ENCODE measurements at places on chromosomes 6 and 20. TPM values are rescaled to one million over a fixed set of nuclear protein-coding genes. Genes with fewer than 3 reads are reported as not detected.

The PDYN gene
- total RNA-seq: not detected

DNA sequence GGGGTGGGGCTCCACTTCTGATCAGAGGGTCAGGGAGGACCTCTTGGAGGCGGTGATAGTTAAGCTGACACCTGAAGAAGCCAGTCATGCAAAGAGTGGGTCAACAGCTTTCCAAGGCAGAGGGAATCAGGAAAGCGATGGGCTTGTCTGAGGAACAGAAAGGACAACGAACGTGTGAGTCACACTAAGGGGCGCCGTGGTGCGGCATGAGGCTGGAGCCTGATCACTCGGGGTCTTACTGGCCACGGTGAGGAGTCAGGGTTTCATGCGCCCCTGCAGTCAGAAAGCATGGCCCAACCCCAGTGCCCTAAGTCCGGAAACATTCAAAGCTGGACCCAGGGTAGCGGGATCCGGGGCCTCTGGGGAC lies 50.6 kb upstream of the SLC32A1 start:
- ATAC-seq: no peak

The BAG2 gene
- total RNA-seq: 40.8 TPM

The PROKR2 gene
- not detected for total RNA-seq

DNA sequence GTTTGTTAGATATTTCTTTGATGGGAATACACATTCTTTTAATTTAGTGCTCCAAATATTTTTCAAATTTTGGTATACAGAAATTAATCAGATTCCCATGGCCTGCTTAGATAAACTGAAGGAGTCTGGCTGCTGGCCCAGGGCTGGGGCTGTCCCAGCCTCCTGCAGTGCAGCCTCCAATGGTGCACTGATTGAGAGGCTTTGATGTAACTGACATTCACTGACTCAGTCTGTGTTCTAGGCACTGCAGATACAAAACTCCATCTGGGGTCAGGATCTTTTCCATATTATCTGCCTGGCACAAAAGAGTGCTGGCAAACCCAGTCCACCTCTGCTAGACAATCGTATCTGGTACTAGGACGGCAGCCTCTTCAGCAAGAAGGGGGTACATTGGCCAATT lies 64.8 kb downstream of the GRIK2 start:
- ATAC-seq: no peak

DNA sequence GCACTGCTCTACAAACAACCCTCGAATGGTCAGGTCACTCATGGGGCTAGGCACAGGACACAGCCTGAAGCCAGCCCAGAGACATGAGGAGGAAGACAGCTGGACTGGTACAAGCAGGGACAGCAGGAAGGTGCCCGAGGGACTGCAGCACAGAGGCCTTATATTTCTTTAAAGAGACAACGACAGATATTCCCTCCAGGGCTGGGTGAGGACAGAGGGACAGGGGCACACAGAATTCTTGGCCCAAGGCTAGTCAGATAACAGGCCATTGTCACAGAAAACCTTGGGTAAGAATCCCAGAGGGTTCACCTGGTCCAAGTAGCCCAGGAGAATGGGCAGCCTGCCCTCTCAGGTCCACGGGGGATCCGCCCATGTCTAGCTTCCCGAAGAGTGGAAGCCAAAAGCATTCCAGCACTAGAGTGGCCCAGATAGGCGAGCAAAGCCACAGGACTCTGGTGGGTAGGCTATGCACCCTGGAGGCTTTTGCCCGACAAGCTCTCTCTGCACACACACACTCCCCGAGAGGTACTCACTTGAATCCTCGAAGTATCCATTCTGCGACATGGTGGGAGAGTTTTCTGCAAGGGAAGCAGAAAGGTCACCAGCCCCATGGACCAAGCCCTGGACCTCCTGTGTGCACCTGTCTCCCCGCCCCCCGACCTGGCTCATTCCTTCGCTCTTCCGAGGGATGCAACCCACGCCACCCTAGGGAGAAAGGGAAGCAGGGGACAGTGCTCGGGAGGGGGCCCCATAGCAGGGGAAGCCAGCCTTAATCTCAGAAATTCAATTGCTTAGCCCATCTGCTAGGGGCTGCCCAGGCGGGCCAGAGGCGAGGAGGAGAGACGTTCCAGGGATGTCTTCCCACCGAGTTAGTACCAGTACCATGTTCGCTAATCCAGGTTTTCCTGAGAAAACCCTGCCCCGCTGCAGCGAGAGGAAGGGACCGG lies 1.7 kb downstream of the SLC4A11 start:
- no peak for ATAC-seq

GRCh38 chr20:13613917-13614316 lies 24.8 kb downstream of the TASP1 start:
- no peak for ATAC-seq

- ATAC-seq: no peak
Measured at GRCh38 chr6:41581381-41581991, 35.3 kb downstream of the FOXP4 start.

- no peak for ATAC-seq
Measured at GRCh38 chr20:40435146-40435895, 253.7 kb downstream of the MAFB start.

DNA sequence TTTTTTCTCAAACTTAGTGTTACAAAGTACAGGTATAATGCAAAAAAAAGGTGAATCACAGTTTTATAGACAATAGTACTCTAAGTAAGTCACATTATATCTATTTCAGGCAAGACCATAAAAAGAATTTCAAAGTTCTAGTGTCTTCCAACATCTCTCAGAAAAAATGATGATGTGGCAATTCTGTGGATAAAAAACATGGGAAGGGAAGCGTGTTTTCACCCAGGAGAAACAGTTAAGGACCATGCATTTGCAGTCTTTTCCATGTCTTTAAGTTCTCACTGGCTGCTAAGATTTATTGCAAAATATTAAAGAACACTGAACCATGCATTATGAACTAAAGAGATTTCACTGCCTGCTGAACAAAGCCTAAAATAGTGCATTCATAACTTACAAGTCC lies 1.8 kb downstream of the SSR1 start:
- no peak for ATAC-seq

DNA sequence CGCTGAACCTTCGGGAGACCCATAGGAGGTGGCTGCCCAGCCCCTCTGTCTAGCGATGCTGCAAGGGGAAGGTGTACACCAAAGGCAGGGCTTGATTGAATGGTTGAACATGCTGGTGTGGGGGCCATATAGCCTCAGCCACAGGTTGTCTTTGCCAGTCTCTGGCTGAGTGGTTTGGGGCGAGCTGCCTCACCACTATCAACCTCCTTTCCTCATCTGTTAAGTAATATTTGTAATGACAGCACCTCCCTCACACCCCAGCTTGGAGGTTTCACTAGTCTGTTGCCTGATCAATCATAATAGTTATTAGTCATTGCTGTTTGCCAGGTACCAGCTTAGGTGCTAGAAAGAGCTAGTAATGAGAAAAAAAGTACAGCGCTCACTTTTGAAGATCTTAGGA lies 11.8 kb upstream of the ZNF831 start:
- no peak for ATAC-seq

The ALDH5A1 gene
- 3.1 TPM for total RNA-seq

DNA sequence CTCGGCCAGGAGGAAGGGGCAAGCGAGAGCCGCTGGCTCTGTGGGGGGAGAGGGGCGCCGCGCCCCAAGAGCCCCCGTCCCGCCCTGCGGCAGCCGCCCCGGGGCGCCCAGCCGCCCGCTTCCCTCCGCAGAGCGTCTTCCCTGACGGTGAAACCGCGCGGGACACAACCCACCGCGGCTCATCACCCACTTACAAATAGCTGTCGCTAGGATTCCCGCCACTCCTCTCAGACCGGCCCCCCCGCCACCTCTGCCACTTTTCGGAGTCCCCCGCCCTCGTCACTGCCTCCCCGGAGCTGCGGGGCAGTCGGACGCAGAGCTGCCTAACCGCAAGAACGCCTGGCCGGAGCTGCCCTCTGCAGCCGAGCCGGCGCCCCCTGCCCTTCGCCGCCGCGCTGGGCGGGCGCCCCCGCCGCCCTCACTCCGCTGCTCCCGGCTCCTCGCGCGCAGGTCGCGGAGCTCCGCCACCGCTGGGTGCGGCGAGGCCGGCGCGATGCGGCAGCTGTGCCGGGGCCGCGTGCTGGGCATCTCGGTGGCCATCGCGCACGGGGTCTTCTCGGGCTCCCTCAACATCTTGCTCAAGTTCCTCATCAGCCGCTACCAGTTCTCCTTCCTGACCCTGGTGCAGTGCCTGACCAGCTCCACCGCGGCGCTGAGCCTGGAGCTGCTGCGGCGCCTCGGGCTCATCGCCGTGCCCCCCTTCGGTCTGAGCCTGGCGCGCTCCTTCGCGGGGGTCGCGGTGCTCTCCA lies at the start of gene SLC35D3:
Gene SLC35D3, plus strand, starts transcription at position 366 of the 749 bp plus-strand sequence. Its CDS starts 128 bp downstream, at position 494.
- peak; percentile 37 for ATAC-seq

- ATAC-seq: no peak
Measured at GRCh38 chr6:151092591-151092990, 147.2 kb upstream of the AKAP12 start.

GRCh38 chr6:329888-330691 lies 37.8 kb downstream of the DUSP22 start:
- ATAC-seq: no peak

The SLC17A1 gene
- total RNA-seq: not detected

GRCh38 chr20:54140067-54140466 lies 33.7 kb downstream of the CYP24A1 start:
- no peak for ATAC-seq

The FAM162B gene
- total RNA-seq: 9.1 TPM

- ATAC-seq: no peak
Measured at GRCh38 chr6:56349194-56349593, 101.8 kb upstream of the COL21A1 start.

GRCh38 chr20:31542963-31543362 lies 28.7 kb downstream of the HM13 start:
- ATAC-seq: no peak

The NRN1 gene
- total RNA-seq: 22.7 TPM

- ATAC-seq: no peak
Measured at GRCh38 chr6:150895928-150896632, 30.6 kb downstream of the MTHFD1L start.

The CMTR1 gene
- 42.0 TPM for total RNA-seq

DNA sequence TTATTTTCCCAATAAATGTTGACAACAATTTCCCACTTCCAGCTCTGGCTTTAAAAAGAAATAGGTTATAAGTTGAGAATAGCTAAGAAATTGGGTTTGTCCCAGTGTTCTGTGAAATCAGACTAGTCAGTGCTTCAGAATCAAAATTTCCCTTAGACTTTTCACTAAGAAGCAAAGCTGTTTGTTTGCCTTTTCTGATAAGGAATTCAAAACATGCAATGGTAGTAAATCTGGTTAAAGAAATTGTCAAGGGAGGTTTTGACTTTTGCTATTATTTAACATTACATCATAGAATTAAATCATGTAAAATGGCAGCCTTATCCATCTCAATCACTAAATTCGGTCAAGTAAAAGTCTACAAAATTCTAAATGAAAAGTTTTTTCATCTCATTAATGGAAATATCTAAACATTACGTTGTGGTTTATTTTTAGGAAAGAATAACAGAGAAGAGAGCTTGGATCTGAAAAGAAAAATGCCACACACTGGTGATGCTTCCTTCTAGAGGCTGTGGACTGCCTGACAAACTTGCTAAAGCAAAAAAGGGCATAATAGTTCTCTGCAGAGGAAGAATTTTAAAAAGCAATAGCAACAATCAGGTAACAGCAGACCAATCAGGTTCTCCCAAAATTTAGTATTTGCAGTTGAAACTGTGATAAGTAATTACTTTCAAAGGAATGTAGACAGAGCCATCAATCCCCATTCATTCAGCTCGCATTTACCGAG lies 36.4 kb downstream of the PLAGL1 start:
- no peak for ATAC-seq

- ATAC-seq: no peak
Measured at GRCh38 chr20:44856856-44857448, 28.6 kb upstream of the YWHAB start.

DNA sequence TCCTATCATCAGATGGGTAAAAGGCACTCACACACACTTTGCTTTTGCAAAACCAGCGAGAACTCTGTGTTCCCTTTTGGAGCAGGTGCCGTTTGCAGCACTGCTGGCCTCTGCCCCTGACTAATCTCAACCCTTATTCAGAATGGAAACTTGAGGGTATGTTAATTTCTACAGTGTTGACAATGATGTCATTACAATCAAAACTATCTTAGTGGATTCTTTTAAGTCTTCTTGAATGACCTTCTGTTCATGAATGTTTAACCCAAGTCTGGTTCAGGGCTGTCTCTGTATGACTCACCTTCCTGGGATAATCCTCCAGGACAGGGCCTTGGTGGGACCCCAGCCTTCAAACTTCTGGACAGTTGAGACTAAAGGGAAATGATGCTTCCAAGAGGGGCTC lies 197.9 kb downstream of the CDH4 start:
- no peak for ATAC-seq

The GHRH gene
- not detected for total RNA-seq

The CDC5L gene
- total RNA-seq: 23.3 TPM

The BIRC7 gene
- not detected for total RNA-seq

DNA sequence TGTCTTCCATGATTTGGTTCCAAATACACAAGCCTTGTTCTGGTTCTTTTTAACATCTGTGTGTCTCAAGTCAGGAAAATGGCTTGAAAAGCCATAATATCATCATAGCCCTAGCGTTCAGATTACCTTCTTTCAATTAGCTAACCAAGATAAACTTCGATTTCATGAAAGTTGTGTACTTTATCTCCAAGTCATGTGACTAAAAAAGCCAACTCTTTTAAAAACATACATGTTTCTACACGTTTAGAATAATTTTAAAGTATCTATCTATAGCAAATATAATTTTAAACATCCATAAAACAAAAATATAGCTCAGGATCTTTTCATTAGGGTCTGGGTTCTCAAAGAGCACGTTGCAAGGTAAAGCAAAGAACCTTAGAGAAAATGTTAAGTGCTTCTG lies 261.1 kb downstream of the PRL start:
- no peak for ATAC-seq

GRCh38 chr6:9405369-9405768 lies 970.0 kb upstream of the SLC35B3 start:
- ATAC-seq: no peak

DNA sequence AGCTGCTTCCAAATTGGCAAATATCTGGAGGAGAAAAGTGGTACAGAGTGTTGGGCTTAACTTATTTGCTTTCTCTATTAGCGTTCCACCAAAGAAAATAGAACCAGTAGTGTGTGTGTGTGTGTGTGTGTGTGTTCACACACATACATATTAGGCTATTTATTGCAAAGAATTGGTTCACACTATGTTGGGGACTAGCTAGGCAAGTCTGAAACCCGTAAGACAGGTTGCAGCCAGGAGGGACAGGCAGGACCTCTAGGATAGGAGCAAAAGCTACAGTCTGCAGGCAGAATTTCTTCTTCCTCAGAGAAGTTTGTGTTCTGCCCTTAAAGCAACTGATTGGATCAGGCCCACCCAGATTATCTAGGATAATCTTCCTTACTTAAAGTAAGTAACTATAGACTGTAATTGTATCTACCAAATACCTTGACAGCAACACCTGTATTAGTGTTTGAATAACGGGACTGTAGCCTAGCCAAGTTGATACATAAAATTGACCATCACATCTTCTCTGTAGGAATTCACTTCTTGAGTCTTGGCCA lies 12.8 kb downstream of the KCTD20 start:
- no peak for ATAC-seq

The TAAR5 gene
- not detected for total RNA-seq

GRCh38 chr20:59912609-59913008 lies 20.8 kb downstream of the SYCP2 start:
- no peak for ATAC-seq

The RIPOR2 gene
- total RNA-seq: 3.0 TPM

The TFAP2A gene
- total RNA-seq: 0.31 TPM

The ZC2HC1B gene
- total RNA-seq: not detected

The UBE2C gene
- total RNA-seq: 0.72 TPM

GRCh38 chr6:32839356-32839755 lies 817 bp upstream of the TAP2 start:
- no peak for ATAC-seq
